Fibroblast of upper back skin (primary cell): ENCODE measurements at places on chromosomes 5 and 9.

DNA sequence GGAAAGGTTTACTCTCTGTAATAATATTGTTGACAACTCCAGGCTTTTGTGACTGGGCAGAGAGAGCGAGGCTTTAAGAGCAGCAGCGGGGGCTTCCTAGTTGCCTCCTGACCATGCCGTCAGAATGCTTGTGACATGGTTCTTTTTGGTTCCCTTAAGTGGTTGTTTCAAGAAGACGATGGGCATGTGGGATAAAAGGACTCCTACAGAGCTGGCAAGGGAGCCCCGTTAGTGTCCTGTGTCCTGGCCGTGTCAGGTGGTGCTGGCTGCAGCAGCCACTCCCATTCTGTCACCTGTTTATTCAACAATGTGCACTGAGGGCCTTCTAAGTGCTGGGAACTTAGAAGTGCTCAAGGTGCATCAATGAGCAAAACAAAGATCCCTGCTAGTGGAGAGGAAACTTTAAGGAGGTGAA lies 19.7 kb downstream of the LCP2 start:
- no peak for DNase-seq

GRCh38 chr5:146363161-146363874 lies 24.7 kb downstream of the POU4F3 start:
- DNase-seq: no peak

DNA sequence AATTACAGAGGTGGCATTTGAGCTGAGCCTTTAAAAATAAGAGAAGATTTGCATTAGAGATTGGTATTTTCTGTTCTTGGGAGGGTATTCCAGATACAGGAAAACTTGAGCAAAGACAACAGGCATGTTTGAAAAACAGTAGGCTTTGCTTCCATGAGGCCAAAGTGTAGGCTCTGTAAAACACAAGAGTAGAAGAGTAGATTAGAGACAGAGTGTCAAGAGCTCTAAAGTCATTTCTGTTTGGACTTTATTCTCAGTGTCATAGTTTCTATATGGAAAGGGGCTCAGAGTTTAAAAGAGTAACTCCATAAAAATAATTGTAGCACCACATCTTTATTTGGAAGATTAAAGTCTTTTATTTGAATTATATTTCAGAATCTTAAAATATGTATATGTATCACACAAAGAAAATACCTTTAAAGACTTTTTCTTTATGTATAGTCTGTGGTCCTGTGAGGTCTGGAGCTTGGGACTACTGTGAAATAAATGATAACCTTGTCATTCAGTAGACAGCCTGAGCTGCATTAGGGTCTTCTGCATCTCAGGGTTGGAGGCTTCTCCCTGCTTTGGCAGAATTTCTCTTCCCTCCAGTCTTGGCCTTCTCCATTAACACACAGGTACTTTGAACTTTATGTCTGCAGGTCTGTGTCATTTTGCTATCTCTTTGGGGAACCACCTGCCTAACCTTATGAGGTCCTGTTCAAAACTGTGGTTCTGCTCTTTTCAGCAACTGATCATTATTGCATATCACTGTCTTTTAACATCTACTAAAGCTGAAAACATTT lies 73.6 kb downstream of the ZSWIM6 start:
- DNase-seq: no peak

GRCh38 chr9:85056203-85056572 lies 386.7 kb downstream of the NTRK2 start:
- DNase-seq: no peak

GRCh38 chr5:167633931-167634341 lies 657.5 kb upstream of the WWC1 start:
- DNase-seq: peak; percentile 94

DNA sequence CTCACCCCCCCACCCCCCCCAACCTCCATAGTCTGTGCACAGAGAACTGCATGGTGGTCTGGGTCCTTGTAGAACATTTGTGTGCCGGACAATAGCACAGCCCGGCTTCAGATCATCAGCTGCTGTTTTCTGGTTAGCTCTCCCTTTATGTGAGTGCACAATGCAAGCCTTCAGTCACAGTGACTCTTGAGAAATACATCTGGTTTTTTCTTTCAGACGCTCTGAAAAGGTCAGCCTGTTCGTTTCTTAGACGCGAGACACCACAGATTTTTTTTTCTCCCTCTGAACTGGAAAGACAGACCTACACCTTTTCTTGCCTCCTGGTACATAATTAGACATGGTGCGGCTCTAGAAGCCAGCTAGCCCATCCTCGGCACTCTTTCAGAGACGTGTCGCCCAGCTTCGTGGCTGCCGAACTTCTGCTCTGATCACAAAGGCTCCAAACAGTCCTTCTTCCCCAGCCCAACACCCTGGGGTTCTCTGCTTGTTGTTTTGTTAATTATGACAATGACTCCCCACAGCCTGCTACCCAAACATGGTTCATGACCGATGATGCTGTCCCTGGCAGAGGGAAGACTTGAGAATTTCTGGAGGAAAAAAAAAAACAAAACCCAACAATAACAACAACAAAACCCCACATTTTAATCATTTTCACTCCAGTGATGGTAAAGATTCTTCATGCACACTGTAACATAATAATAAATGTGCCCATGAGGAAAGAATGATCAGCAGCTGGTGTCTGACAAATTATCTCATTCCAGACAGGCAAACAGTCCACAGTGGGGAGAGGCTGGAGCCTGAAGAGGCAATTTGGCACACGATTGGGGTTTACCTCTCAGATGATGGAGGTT lies 241.4 kb upstream of the ZNF462 start:
- DNase-seq: peak; percentile 57

- DNase-seq: peak; percentile 69
Measured at GRCh38 chr9:34612788-34613390, 992 bp upstream of the RPP25L start.

DNA sequence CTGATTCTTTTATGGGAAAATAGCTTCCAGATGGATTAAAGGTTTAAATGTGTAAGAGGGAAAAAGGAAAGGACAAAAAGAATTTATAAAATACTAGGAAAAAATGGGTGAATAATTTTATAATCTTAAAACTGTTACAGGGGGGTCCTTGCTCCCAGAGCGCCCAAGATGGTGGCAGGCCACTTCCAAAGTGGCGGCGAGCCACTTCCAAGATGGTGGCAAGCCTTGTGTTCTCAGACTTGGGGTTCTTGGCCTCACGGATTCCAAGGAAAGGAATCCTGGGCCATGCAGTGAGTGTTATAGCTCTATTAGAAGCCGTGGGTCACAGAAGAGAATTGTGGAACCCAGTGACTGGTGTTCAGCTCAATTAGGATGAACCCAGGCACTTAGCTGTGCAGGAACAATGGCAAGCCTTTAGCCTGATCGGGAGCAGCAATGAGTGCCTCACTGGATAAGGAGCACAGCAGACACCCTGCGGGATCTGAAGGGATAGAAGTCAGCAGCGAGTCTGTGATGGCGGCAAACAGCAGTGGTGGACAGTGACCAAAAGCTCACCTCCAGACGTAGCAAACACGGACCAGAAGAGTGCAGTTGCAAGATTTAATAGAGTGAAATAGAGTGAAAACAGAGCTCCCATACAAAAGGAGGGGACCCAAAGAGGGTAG lies 83.2 kb upstream of the SNCAIP start:
- DNase-seq: no peak

GRCh38 chr5:109483395-109483971 lies 73.7 kb upstream of the PJA2 start:
- DNase-seq: no peak
